ENCODE measurements at places on chromosomes 3 and 15.
A peak's percentile ranks its signal among the peaks of the same experiment; 100 is the strongest.

- no peak for DNase-seq
Observed at GRCh38 chr15:70535955-70536338, 227.4 kb downstream of the UACA start.

GRCh38 chr3:123138839-123139444 is 62.8 kb upstream of the SEC22A start:
- no peak for DNase-seq

DNA sequence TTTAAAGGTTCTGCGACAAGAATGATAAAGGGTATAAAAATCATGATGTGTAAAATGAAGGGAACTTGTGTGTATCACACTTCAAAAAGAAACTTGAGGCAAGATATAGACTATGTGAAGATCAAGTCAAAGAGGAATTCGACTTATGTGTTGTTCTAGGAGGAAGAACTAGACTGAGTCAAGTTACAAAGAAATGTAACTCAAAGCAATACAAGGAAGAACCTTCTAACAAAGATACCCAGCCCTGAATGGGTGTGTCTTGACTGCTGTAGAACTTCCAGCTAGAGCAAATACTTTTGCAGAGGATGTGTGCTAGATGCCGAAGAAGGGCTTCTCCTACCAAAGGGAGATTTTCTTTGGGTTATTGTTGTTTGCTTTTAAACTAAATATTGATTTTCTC is 2.4 kb downstream of the SLC49A4 start:
- peak; percentile 20 for DNase-seq

DNA sequence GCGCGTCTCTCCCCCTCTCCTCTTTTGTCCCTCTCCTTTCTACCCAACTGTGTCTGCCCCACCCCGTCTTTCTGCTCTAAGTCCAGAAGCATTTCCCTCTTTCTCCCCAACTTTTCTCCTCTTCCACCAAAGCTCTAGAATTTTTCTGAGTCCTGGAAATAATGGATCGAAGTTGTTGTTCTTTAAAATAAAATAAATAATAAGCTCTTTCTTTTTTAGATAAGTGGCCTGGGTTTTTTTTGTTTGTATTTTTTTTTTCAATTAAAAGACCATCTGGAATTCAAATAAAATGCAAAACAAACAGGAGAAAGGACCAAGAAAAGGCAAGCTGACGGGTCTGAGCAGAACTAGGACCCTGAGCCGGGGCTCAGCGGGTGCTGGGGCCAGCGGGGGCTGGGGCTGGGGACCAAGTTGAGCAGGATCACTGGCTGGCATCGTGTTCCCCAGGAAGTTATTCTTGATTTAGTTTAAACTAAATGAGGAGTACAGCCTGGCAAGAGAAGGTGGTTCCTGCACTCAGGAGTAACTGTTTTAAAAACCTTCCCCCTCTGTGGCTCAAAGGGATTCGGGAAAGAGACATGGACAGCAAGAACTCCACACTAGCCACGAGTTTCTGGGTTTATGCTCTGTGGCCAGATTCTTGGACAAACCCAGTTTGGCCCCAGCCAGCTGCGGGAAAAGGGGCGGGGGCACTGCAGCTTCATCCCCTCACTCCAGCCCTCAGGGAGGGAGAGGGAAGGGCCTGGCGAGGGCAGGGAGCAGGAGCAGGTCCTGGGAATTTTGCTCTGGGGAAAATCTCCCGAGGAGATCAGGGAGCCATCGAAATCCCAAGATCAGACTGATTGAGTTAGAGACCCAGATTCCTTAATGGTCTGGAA is 8.4 kb downstream of the GATA2 start:
- DNase-seq, result no peak
